Fibroblast of the conjunctiva (primary cell): ENCODE measurements at places on chromosomes 2 and 18.

GRCh38 chr2:11506611-11506969 is 27.3 kb upstream of the GREB1 start:
- DNase-seq = no peak

DNA sequence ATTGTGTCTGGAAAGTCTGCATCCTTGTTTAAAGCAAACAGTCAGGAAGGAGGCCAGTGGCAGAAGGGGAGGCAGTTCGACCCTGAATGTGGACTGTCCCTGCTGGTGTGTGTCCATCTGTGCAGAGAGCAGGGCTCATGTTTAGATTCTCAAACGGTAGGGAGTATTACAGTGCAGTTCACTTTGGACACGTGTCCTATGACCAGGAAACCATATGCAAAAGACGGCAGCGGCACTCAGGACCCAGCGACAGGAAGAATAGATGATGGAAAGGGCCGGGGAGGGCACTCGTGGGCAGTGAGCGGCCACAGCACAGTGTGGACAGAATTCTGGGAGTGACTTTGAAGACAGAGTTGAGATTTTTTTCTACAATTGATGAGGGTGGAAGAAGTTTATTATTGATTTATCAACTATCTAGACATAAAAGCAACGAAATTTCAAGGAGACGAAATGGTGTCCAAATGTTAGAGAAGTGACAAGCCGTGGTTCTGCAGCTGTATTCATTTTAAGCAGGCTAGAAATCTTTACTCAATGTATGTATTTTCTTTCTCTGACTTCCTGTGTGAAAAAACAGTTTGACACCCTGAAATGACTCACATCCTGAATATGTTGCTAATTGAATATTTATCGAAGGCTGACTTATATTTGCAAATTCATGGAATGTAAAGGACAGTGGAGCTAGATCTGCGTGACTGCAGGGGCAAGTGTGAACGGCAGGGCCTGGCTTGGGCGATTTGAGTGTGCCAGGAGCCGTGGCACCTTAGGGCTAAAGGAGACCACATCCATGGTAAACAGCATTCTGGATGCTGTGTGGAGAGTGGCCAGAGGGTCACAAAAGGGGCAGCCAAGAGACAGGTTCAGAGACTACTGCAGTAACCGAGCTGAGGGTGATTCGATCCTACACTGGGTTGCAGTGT is 214.2 kb downstream of the PTGR3 start:
- no peak for DNase-seq

- DNase-seq = no peak
Measured at GRCh38 chr2:240960971-240961876, 37.2 kb upstream of the SNED1 start.

GRCh38 chr2:68250652-68251186 is 1.6 kb downstream of the PPP3R1 start:
- DNase-seq = no peak

GRCh38 chr2:79960519-79960918 is 344.0 kb downstream of the LRRTM1 start:
- no peak for DNase-seq

GRCh38 chr2:191679818-191680600 is 2.1 kb downstream of the NABP1 start:
- DNase-seq = no peak

- no peak for DNase-seq
Measured at GRCh38 chr18:40407909-40408308, 1547.1 kb upstream of the PIK3C3 start.

GRCh38 chr2:166892397-166892796 is 4.1 kb downstream of the XIRP2 start:
- DNase-seq = no peak

- no peak for DNase-seq
Measured at GRCh38 chr18:13615432-13615861, 110.9 kb downstream of the FAM210A start.

GRCh38 chr18:12012697-12013096 is 31.4 kb downstream of the IMPA2 start:
- DNase-seq = no peak

- DNase-seq = no peak
Measured at GRCh38 chr2:237733677-237734300, 64.8 kb upstream of the RBM44 start.

GRCh38 chr2:112794131-112794733 is 9.9 kb upstream of the IL1A start:
- DNase-seq = peak; percentile 65

GRCh38 chr2:237546876-237547395 is 19.4 kb upstream of the PRLH start:
- DNase-seq = no peak

GRCh38 chr2:120677221-120677620 is 58.4 kb upstream of the GLI2 start:
- no peak for DNase-seq

- DNase-seq = no peak
Measured at GRCh38 chr2:164617466-164617865, 3.8 kb downstream of the GRB14 start.

DNA sequence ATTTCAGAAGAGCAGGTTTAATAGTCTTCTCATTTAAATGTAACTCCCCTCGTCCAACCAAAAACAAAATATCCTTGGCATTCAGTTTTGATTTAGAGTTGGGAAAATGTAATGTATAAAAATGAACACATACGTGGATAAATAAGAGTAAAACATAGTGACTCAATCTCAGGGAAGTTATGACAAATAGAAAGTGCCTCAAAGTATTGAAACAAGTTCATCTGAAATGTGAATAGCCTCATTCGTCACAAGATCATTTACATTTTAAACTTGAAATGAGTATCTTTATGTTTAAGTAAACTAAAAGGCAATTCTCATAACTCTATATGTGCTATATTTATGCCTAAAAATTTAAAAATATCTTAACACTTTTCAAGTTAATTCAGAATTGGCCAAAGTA is 122.2 kb upstream of the SMAD7 start:
- no peak for DNase-seq

DNA sequence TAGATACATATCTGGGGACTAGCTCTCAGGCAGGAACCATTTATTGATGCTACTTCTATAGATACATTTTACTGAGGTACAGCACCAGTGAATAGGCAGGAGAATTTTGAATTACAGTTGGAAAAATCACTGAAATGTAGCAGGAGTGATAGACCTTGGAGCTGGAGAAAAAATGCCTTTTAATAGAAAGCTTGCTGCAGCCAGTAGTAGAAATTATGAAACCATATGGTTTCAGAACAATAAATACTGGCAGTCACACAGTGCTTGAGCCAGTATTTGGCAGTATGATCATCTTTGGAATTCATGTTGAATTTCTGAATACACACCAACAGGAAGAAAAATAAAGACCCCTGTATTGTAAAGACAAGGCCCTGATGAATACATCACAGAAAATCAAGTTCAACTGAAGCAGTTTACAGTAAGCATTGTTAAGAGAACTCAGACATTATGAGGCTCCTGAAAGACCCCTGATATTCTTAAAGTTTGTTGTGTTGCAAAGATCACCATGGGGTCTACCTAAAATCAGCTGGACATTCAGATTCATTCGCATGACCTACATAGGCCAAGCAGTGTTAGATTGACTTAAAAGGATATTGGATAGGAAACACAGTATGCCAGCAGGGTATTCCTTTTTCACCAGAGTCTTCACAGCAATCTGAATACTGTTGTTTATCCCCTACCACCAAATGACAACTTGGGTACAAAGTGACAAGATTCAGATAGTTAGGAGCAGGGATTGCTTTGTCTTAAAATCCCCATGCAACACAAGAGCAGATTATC is 139.0 kb downstream of the EHBP1 start:
- DNase-seq = no peak

DNA sequence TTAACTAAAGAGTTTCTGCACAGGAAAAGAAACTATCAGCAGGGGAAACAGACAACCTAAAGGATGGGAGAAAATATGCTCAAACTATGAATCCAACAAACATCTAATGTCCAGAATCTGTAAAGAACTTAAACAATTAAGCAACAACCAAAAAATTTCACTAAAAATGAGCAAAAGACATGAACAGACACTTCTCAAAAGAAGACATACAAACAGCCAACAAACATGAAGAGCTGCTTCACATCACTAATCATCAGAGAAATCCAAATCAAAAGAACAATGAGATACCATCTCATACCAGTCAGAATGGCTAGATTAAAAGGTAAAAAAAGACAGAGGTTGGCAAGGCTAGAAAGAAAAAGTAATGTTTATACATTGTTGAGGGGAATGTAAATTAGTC is 8.8 kb upstream of the GULP1 start:
- DNase-seq = no peak

GRCh38 chr2:17646081-17646554 is 105.6 kb downstream of the VSNL1 start:
- peak; percentile 68 for DNase-seq

DNA sequence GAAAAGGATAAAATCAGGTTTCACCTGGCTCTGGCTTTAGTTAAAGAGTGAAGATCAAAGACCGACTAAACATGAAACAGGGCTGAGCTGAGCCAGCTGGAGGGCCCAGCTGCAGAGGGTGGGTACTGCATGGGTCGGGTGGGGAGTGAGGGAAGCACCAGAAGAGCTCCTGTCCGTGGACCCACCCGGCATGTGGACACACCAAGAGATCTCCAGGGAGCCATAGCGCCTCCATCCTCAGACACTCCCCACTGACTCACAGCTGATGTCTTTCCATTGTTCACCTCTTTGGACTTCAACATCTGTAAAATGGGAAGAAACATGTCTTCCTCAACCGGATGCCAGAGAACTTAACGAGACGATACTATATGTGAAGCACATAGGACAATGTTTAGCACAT is 178.3 kb upstream of the KLHL29 start:
- DNase-seq = no peak

GRCh38 chr2:212078103-212078502 is 460.5 kb downstream of the ERBB4 start:
- DNase-seq = no peak

DNA sequence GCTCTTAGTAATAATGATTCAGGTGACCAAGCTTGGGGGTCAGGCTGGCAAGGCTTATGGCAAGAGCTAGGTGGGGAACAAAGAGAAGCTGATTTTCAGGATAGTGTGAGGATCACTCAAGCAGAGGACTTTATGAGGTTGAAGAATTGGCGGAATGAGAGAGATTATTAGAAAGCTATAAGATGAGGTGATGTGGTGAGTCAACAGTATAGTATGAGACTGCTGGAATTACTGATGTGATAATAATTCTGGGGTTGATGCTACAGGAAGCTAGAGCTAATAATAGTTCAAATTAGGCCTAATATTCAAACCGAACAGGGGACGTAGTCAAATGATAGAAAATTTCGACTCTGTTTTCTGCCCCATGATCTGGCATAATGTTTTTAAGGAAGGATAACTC is 2115.3 kb upstream of the PIK3C3 start:
- no peak for DNase-seq

GRCh38 chr2:226434702-226435101 is 364.9 kb downstream of the IRS1 start:
- DNase-seq = no peak

DNA sequence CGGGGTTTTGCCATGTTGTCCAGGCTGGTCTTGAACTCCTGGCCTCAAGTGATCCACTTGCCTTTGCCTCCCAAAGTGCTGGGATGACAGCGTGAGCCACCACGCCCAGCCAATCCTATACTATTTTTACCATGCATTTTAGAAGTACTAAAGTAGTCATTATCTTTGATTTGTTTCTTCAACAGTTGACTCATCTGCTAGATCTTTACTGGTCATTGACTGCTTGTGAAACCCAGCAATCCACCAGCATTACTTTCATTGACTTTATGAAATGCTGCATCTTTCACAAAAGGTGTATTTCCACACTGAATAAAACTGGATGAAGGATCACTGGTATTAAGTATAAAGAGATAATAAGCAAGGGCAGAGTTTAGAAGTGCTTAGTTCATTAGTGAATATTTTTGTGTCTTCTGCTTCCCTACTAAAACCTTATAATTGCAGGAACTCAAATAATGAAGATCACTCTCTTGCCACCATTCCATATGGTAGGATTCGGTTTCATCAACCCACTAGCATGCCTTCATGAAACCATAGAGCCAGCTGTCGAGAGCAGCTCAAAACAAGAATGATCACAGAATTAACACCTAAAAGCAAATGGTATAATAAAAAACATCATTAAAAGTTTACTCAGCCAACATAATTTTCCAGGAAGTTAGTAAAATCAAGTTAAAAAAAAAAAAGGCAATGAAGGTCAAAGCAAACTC is 33.1 kb downstream of the IRS1 start:
- DNase-seq = no peak

GRCh38 chr2:70990216-70990615 is 4.5 kb downstream of the TEX261 start:
- DNase-seq = no peak

DNA sequence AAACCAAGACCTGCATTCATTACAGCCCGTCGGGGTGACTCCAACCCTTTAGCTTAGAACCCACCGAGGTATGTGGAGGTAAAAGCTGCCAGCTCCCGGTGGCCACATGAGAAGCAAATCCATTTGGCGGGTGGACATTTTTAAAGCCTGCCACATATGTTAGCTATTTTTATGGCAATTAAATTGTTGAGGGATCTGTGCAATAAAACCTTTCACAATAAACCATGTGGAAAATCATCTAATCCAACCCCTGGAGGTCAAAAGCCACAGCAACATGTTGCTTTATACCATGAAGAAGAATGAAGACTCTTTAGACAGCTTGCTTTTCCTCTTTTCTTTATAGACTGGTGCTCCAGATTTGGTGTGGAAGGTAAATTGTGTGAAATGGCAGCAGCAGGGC is 176.3 kb downstream of the AGPS start:
- no peak for DNase-seq

GRCh38 chr2:166784296-166784946 is 103.9 kb upstream of the XIRP2 start:
- no peak for DNase-seq

DNA sequence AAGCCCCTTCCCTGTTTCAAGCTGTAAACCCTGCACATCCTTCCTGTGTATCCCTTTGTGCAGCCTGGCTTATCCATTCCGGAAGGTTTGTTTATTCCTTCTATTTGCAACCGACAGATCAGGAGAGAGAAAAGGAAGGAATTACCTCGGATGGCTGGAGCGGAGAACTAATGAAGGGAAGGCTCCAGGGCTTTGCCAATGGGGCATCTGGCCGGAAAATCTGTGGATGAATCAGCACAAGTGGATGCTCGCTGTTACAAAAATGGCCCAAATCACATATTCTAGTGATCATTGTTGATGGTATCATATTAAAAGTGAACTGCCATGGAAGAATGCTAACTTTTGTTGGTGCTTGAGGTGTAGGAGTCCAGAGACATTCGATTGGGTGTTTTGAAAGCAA is 97.1 kb downstream of the AQP4 start:
- no peak for DNase-seq

DNA sequence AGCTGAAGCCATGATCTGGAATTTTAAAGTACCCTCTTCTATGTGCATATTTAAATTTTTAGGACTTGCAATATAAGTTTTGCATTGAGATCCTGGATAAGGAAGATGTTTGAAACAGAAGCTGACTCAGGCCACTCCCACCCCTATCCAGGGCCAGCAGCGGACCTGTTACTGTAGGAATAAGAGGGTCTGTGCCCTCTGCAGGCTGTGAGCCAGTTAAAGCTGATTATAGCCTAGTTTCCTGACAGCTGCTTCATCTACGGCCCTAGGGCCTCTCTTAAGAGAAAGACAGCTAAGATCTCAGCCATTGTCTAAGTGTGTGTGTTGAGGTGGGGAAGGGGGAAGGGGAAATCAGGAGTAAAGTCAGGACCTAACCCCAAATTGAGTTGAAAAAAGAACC is 234.0 kb downstream of the HAUS1 start:
- no peak for DNase-seq
